ENCODE measurements at places on chromosomes 3 and 15.
A peak's percentile ranks its signal among the peaks of the same experiment; 100 is the strongest.

DNA sequence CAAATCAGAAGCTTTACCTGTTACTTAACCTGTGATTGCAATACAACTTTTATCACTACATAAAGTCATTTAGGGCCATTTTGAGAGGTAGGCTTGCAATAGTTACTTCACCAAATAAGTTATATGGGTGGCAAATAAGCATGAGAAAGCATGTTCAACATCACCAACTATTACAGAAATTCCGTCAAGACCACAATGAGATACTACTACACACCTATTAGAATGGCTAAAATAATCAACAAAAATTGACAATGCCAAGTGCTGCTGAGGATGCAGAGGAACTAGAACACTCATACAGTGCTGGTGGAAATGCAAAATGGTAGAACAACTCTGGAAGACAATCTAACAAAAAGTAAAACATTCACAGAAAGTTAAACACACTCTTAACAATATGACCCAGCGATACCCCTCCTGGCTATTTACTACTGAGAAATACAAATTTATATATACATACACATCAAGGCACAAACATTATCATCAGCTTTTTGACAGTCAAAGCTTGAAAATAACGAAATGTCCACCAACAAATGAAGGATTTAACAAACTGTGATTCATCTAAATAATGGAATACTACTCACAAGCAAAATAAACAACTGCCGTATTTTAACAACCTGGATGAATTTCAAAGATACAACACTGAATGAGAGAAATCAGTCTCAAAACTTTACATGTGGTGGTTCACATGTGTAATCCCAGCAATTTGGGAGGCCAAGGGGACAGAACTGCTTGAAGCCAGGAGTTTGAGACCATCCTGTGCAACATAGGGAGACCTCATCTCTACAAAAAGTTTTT lies 82.9 kb downstream of the MYO9A start:
- DNase-seq, result no peak

- DNase-seq, result no peak
These were observed 90.1 kb upstream of the RGMA start for GRCh38 chr15:93179072-93179471.

DNA sequence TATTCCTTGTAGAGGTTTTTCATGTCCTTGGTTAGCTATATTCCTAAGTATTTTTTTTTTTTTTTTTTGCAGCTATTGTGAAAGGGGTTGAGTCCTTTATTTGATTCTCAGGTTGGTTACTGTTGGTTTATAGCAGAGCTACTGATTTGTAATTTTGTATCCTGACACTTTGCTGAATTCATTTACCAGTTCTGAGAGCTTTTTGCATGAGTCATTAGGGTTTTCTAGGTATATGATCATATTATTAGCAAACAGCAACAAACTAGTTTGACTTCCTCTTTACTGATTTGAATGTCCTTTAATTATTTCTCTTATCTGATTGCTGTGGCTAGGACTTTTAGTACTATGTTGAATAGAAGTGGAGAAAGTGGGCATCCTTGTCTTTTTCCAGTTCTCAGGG lies 737.4 kb downstream of the ZNF385D start:
- DNase-seq, result no peak

GRCh38 chr15:52233405-52233804 lies 42.2 kb upstream of the GNB5 start:
- no peak for DNase-seq

DNA sequence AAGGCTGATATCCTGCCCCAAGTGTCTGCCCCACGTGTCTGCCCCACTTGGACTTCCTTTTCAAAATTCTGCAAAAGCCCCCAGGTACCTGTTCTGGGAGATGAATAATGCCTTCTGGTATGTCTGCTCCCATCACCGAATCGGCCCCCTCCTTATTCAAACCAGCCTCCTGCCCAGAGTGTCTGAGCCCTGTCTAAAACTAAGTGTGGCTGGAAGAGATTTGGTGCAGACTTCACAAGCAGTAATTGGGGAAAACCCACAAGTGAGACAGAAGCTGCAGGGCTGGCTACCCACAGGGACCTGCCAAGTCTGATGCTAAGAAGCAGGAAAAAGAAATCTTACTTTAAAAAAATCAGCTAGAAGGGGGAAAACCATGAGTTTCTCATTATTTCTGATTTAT lies 85.1 kb downstream of the DUT start:
- DNase-seq, result no peak

GRCh38 chr3:147613725-147614124 lies 204.6 kb downstream of the ZIC1 start:
- DNase-seq, result no peak

DNA sequence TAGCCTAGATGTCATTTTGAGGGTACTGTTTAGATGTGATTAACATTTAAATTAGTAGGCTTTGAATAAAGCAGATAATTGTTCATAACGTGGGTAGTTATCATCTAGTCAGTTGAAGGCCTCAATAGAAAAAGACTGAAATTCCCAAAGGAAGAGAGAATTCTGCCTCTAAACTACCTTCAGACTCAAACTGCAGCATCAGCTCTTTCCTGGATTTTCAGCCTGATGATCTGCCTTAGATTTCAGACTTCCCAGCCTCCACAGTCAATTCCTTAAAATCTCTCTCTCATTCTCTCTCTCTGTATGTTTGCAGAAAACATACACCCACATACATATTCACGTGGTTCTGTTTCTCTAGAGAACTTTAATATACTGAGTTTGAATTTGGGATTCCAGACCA lies 58.0 kb upstream of the MBNL1 start:
- no peak for DNase-seq

DNA sequence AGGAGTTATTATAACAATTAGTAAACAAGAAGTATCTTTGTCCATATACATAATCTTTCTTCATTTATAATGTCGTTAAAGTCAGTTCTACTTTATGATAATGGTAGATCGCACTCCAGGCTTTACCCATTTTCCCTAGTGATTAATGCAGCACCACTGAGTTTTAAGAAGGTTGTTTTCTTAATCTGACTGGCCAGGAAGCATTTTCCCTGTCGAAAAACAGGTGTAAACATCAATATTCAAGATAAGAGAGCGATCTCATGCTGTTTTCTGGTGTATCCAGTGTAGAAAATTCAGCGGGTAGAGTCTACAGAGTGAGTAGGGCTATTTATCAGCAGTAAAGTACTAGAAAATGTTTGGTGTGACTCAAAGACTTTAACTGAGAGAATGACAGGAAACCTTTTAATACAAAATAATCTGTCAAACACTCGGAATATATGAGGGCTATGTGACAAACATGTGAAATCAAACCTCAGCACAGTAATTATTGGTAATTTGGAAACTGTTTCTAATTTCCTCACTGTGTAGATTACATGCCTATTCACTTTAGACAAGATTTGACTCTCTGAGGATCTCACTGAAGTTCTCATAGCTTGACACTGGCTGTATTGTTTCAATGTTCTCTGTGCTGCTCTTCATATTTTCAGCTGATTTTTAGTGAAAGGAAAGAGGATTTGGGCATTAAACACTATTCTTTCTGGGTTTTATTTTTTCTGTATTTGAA lies 1013.2 kb downstream of the VGLL3 start:
- no peak for DNase-seq

DNA sequence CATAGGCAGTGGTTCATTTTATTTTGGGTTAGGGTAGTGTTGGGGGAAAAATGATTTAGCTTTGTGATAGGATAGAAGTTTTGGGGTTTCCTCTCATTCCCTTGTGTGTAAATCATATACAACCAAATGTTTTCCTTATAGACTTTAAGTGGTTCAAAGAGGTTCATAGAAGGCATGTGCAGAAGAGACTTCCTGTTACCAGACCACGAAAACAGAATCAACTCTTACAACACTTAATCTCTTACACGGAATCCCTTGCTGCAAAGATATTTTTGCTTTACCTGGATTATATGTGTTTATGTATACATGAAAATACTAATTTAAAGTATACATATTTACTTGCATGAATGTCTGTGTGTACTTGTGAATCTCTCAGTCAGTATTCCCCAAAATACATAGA lies 2.9 kb downstream of the TMOD2 start:
- no peak for DNase-seq

DNA sequence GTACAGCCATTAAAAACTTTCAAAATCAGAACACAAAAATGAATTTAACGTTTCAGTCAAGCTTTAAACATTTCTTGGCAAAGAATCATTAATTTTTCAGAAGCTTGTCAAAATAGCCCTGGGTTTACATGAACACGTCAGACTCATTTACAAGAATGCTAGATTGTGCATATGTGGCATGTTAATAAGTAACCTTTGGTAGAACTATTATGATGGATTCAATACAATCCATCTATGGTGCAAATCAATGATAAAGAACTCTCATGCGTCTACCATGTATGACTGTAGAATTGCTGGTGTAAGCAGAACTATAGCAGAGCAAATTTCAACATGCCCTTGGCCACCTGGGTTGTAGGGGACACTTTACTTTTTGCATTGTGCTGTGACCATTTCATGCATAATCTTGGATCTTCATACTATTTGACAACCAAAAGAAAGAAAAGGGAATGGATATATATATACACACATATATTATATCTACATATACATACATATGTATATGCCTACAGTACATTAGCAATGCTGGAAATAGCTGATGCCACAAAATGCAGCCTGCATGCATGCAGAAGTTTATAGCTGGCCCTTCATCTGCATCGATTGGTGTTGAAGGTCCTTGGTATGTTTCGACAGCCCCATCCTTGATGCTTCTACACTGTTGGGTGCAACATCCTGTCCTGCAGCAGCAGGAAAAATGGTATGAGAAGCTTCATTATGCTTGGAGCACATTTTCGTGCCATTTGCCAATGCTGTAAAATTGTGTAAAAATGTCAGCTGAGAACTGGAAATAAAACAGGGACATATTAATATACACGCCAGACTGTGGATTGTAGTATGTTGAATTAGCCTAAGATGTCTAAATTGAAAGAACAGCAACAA lies 189.0 kb downstream of the MBNL1 start:
- no peak for DNase-seq

GRCh38 chr3:19213603-19214220 lies 65.4 kb downstream of the KCNH8 start:
- peak; percentile 11 for DNase-seq

- DNase-seq, result no peak
These were observed 9.3 kb upstream of the MAGI1 start for GRCh38 chr3:66048051-66048395.

DNA sequence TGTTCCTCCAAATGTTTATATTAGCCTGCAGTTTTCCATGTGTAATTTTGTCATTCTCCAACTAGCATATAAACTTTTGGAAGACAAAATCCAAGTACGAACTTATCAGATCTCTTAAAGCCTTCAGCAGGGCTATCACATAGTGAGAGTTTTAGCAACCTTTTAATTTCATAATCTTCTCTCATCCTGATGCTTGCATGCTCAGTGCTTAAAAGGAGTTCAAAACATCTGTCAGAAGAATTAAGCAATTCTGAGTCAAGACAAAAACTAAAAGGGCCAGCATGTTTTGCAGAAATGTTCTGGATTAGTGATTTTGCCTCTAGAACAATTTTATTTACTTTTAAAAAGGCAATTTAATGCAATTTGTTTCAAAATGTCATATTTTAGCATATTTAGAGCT lies 73.4 kb upstream of the SLC2A2 start:
- no peak for DNase-seq

DNA sequence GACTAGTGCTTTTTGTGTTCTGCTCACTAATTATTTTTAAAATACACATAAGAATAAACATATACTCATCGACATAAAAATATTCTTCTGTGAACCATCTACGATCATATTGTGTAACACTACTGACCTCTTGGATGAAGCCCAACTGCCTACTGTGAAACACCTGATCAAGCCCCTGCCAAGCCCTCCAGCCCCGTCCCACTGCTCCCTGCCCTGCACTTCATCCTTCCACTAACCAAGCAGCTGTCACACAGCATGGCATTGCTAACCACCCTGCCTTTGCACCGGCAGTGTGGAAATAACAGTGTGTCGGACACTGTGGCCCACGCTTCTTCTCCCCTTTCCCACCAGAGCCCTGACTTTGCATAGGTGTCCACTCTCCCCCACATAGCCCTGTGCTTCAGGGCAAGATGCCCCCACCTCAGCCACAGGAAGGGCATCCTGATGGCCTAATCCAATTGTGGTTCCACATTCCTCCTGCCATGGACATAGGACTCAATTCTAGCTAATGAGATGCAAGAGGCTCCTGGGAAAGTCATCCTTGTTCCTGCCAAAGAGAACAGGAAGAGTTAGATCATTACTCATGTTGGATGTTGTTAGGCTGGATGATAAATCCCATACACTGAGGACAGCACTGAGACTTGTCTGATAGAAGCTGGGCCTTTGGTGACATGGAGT lies 35.0 kb upstream of the ARID3B start:
- no peak for DNase-seq

DNA sequence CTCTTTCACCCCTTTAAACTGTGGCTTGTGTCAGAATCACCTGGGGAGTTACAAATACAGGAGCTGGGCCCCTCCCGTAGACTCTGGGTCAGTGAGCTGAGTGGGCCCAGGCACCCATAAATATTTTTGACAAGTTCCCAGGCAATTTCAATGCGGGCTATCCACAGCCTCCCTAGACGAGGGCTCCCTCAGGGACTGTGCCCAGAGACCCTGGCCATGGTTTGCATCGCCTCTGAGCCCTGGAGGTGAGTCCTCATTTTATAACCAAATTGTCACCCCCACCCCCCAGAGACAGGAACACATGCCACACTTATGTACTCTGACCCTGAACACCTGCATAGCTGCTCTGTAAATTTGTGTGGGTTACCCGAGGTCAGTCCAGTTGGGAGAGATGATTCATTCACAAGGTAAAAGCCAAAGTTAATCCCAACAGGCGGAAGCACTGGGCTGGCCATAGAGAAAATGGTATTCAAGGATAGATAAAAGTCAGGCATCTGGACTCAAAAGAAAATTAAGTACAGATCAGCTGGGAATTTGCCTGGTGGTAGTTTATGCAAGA lies 146.5 kb upstream of the SLC6A11 start:
- DNase-seq, result no peak

GRCh38 chr3:70770650-70771049 lies 458.2 kb upstream of the MDFIC2 start:
- DNase-seq, result no peak

- DNase-seq, result no peak
These were observed 283.2 kb downstream of the ZBTB20 start for GRCh38 chr3:114863848-114864247.

DNA sequence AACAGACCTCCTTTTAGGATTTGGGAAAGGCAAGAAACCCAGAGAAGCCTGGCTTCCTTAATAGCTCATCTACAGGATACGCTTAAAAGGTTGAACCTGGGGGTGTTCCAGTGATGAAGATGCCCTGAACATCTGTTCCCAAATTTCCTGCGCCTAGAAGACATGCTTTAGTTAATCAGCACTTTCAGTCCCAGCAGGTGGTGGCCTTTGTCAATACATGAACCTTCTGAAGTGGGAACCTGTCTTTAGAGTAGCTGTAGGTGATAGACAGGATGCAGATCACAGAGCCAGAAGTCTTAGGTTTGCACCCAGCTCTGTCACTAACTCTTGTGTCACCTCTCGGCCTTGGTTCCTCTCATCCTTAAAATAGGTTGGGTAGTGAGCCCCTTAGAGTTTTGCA lies 149.7 kb upstream of the SYNPR start:
- no peak for DNase-seq

DNA sequence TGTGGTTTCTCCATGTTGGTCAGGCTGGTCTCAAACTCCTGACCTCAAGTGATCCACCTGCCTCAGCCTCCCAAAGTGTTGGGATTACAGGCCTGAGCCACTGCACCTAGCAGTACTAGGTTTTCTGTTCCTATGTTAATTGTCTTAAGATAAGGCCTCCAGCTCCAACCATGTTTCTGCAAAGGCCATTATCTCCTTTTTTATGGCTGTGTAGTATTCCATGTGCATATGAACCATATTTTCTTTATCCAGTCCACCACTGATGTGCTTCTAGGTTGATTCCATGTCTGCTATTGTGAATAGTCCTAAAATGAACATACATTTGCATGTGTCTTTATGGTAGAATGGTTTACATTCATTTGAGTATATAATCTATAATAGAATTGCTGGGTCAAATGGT lies 9.8 kb downstream of the HTR3C start:
- DNase-seq, result no peak

Measured in NCI-H2029 (cell line).